DMS153 (cell line): ENCODE measurements at places on chromosomes 2 and 18.

GRCh38 chr18:61322265-61322873, 10.9 kb upstream of the CDH20 start:
- peak; percentile 40 for DNase-seq

DNA sequence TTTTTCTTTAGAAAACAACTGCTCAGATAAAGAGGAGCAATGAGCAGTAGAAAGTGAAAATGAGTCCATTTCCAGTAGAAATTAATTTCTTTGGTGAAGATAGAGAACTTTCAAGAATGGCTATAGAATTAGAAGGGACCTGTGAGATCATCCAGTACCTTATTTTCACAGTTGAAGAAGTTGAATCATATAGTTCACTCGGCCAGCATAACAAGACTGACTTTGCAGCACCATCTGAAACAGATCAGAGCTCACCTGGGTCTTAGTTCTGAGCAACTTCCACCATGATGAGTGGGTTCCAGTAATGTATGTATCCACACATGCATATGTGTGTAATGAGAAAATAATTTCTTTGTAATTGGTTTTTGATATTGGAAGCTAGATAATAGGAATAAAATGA, 58.6 kb downstream of the CERS6 start:
- DNase-seq = no peak

DNA sequence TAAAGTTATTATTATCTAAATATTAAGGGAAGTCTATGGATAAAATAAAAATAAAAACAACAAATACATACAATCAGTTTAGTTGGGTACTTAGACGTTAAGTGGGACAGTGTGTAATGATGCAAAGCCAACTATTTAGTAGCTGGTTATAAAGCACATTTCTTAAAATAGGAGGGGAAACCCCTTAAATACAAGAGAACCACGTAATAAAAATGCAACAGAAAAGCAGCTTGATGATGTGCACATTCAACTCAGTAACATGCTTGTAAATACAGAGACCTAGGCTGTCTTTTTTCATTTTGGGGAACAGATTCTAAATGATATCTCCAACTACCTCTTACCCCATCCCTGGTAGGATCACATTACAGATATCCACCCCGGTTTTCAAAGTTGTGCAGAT, 134.3 kb upstream of the AQP4 start:
- no peak for DNase-seq

DNA sequence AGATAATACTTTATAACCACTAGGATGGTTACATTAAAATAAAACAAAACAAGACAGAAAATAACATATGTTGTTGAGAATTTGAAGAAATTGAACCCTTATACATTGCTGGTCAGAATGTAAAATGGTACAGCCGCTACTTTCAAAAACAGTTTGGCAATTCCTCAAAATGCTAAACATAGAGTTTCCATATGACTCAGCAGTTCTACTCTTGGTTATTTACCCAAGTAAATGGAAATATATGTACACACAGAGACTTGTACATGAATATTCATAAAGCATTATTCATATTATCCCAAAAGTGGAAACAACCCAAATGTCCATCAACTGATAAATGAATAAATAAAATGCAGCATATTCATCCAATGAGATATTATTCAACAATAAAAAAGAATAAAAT, 92.5 kb upstream of the LRATD1 start:
- DNase-seq = no peak

- peak; percentile 20 for DNase-seq
Measured at GRCh38 chr2:104501342-104501741, 352.6 kb upstream of the POU3F3 start.

GRCh38 chr2:239380831-239381708, 19.8 kb downstream of the HDAC4 start:
- no peak for DNase-seq
